ENCODE measurements at places on chromosomes 6 and 20.

DNA sequence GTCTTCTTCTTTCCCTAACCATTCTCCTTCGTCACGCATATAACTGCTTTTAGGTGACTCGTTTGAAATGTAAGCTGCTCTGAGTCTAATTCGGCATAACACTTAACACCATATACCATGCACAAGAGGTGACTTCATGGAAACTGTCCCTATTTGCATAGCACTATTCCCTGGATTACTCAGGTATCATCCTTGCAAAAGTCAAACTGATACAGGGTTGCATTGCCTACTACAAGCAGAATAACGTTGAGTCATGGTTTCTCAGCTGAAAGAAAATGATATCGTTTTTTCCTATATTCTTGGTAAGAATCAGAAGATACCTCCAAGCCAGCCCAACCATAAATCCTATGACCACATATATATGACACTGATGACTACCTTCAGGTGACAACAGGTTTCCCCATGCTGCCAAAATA lies 227.5 kb downstream of the ATXN1 start:
- DNase-seq, result no peak

DNA sequence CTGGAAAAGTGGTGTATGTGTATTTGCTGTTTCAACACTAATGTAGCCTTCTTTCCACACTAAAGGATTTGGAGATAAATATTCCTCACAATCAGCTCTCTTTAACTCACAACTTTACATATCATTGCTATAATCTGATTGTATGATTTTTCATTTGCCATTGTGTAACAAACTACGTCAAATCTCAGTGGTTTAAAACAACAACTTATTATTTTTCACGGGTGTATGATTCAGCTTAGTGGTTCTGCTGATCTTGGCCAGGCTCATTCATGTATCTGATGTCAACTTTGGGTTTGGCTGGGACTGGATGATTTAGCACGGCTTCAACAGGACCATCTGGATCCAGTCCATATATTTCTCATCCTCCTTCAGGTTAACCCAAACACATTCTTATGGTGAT lies 55.4 kb upstream of the TMX4 start:
- DNase-seq, result no peak

DNA sequence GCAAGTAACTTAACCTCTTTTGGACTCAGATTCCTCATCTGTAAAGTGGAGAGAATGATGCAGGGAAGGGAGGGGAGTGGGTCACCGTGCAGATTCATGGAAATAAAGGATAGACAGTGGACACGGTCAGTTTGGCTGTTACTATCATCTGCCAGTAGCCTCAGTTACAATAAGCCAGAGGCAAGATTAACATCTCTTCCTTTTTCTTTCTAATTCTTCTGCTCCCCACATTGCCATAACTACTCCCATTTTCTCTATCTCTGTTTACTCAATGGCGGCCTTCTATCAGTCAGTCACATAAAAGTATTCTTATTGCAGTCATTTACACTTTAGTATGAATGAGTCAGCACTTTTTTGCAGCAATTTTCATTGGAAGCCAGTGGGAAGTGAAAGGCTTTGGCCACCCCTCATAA lies 49.2 kb downstream of the PPP1R16B start:
- DNase-seq, result no peak

DNA sequence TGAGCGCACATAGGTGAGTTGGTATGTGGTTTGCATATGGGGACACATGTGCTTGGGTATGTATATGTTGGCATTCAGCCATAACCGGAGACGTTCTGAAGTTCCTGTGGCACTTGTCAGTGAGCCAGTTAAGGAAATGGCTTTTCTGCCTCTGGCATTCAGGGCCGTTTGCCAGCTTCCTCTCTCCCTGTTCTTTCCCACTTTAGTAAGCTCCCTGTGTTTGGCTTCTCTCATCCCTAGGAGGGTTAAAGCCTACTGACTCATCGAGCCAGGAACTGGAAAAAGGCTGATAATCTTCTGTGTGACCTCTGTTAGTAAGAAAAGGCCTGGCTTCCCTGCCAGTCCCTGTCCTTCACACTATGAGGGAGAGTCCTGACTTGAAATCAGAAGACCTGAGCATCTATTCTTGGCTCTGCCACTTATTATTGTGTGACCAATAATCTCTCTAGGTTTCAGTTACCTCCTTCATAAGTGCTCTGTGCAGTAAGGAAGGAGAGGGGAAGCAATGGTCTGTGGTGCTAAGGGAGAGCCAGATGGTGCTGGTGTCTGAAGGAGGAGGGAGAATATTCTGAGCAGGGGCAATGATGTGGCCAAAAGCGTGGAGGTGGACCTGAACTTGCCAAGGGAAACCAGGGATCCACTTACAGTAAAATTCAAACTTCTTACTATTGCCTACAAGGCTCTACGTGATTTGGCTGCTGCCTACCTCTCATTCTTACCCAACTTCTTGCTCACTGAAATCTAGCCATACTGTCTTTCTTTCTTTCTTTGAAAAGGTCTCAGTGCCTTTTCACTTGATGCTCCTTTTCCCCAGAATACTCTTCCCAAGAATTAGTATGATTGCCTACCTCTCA lies 31.4 kb downstream of the ACSS2 start:
- no peak for DNase-seq

DNA sequence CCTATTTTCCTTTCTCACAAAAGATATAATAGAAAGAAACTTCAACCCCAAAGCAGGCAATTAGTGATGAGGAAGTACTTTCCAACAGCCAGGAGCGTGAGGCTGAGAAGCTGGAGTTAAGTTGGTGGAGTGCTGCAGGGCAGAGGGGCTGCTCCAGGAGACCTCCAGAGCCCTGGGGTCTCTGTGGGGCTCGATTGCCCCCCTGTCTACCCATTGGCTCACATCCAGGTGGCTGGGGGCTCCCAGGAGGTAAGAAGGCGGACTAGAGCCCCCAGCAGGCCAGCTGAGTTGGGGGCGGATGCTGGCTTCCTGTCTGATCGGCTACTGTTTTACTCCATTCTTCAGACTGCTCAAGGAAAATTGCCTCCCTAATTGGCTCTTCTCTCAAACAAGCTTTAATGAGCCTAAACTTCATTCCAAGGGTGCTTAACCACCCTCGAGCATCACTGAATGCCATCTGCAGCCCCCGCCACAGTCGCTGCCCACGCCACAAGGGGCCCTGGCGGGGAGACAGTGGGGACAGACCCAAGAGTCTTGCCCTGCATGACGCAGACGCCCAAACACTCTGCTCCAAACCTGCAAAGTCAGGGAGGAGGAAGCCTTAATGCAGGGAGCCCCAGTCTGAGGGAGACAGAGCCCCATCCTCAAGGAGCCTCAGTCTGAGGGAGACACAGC lies 78.6 kb downstream of the MDGA1 start:
- peak; percentile 17 for DNase-seq

DNA sequence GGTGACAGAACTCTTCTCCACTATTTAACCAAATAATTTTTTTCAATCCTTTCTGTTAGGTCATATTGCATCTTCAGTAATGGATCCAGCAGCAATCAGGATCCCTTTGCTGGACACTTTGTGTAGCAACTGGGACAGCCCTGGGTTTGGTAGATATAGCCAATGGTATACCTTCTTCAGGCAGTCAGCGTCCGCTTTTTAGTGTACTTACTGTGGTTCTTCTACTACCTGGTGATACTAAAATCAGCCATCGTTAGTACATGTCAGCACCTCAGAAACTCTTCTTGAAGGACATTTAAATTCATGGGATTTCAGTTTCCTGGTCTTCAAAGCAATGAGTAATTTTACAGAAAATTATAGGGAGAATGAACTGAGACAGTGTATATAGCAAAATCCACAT lies 93.5 kb downstream of the ADGRG6 start:
- DNase-seq, result no peak

GRCh38 chr20:23928788-23929187 lies 49.2 kb upstream of the CST5 start:
- no peak for DNase-seq

- no peak for DNase-seq
These were observed 185.9 kb upstream of the SULF2 start for GRCh38 chr20:47971058-47971791.

GRCh38 chr6:44332585-44332984 lies 9.9 kb upstream of the SPATS1 start:
- DNase-seq, result no peak

- DNase-seq, result no peak
These were observed 354.5 kb upstream of the SYNCRIP start for GRCh38 chr6:85997206-85997605.

- DNase-seq, result no peak
These were observed 29.3 kb downstream of the SCML4 start for GRCh38 chr6:107794771-107795170.

GRCh38 chr6:110958329-110959192 lies at the start of gene GTF3C6:
TSS of gene GTF3C6 (plus strand) at chr6:110958706. CDS start at chr6:110958770, 64 bp downstream.
- peak; percentile 99 for DNase-seq

GRCh38 chr6:150138638-150139037 lies 4.2 kb upstream of the PPP1R14C start:
- no peak for DNase-seq

- no peak for DNase-seq
These were observed 142.0 kb downstream of the FAM83B start for GRCh38 chr6:54988576-54988975.

- DNase-seq, result no peak
These were observed 289.4 kb downstream of the CDC5L start for GRCh38 chr6:44676826-44677433.

DNA sequence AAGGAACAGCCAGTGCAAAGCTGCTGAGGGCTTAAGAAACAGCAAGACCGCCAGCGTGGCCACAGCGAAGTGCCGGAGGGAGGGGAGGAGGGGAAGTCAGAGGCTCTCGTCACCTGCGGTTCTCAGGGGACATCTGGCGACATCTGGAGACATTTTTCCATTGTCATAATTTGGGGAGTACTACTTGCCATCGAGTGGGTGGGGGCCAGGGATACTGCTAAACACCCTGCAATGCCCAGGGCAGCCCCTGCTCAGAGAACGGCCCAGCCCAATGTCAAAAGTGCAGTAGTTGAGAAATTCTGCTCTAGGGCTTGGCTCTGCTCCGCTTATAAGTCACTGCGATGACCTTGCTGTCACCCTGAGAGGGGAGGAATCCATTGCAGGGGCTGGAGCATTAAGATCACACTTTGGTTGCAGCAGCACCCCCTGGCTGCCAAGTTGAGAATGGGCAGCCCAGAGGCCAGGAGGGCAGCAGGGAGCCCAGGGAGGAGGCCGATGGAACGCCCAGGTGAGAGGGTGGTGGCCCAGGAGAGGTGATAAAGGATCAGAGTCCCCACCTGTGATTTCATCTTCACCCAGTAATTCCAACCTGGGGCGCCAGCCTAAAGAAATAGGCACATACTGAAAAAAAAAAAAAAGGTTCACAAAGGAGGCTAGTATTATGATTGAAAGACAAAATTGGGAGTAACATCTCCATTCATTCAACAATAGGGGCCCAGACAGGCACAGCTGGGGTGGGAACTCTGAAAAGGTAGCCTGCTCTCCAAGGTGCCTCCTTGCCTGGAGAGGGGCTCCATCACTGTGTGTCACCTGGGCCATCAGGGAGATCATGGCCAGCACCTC lies 218.2 kb downstream of the BMP7 start:
- peak; percentile 27 for DNase-seq

GRCh38 chr6:1770968-1771723 lies 161.4 kb downstream of the FOXC1 start:
- peak; percentile 0 for DNase-seq

DNA sequence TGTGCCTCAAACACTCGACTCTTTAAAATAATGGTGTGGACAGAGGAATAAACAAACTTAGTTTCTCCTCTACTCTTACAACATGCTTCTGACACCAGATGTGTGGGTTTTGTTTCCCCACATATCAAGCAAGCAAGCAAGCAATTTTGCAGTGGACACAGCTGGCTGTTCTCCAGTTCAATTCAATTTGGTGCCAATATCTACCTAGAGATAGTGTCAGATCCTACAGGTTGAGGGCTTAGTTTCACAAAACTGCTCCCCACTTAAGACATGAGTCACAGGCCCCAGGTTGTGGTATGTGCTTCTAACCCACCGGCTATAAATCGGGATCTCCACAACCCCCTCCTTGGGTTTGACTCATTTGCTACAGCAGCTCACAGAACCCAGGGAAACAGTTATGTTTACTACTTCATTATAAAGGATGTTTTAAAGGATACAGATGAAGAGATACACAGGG lies 131.4 kb upstream of the TRAF3IP2 start:
- no peak for DNase-seq

DNA sequence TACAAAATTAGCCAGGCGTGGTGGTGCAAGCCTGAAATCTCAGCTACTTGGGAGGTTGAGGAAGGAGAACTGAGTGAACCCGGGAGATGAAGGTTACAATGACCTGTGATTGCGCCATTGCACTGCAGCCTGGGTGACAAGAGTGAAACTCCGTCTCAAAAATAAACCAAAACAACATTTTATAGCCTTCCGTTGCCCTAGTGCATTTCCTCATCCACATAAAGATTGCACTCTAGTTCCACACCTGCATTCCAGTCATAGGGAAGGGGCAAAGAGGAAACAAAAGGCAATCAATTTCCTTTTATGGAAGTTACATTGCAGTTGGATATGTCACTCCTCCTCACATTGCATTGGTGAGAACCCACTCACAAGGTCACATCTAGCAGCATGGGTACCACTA lies 182.7 kb upstream of the ARG1 start:
- no peak for DNase-seq

GRCh38 chr20:4065391-4065844 lies 50.1 kb upstream of the RNF24 start:
- no peak for DNase-seq

DNA sequence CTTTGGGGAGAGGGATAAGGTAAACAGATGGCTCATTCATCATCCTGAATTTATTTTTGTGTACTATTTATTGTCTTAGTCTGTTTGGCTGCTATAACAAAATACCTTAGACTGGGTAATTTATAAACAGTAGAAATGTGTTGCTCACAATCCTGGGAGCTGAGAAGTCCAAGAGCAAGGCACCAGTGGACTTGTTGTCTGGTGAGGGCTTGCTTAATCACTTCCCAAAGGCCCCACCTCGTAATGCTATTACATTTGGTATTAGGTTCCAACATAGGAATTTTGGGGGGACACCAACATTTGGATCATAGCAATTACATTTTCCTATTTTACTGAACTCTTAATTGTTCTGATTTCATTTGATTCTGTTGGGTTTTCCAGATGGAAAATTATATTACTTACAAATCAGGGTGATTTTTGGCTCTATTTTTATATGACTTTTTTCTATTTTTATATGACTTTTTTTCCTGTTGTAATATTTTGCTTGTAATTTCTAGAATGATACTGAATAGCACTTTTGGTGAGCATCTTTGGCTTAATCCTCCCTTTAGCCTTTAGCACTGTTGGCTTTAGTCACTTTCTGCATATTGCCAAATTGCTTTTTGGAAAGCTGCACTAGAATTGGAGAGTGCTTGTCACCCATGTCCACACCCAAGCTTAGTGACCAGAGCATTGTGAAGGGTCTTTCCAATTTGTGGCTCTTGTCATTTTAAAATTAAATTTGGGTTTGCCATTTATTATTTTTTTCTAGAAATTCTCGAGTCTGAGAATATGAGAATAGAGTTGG lies 43.7 kb upstream of the TULP4 start:
- DNase-seq, result no peak

GRCh38 chr20:44056010-44056698 lies 130.8 kb downstream of the JPH2 start:
- DNase-seq, result no peak

- no peak for DNase-seq
These were observed 75.4 kb downstream of the MTHFD1L start for GRCh38 chr6:150940941-150941340.

GRCh38 chr6:156336089-156336488 lies 441.1 kb upstream of the ARID1B start:
- no peak for DNase-seq

- DNase-seq, result no peak
These were observed 69.7 kb downstream of the ANKS1A start for GRCh38 chr6:34958734-34959133.
